IMR-90 (cell line): ENCODE measurements at places on chromosomes 3 and 15.

GRCh38 chr15:68639926-68640600 lies 61.3 kb downstream of the CORO2B start:
- no peak for DNase-seq

- no peak for DNase-seq
Measured at GRCh38 chr3:188253800-188254452, 100.0 kb downstream of the LPP start.

- peak; percentile 68 for DNase-seq
Measured at GRCh38 chr3:186815435-186815834, 9.2 kb upstream of the RFC4 start.

DNA sequence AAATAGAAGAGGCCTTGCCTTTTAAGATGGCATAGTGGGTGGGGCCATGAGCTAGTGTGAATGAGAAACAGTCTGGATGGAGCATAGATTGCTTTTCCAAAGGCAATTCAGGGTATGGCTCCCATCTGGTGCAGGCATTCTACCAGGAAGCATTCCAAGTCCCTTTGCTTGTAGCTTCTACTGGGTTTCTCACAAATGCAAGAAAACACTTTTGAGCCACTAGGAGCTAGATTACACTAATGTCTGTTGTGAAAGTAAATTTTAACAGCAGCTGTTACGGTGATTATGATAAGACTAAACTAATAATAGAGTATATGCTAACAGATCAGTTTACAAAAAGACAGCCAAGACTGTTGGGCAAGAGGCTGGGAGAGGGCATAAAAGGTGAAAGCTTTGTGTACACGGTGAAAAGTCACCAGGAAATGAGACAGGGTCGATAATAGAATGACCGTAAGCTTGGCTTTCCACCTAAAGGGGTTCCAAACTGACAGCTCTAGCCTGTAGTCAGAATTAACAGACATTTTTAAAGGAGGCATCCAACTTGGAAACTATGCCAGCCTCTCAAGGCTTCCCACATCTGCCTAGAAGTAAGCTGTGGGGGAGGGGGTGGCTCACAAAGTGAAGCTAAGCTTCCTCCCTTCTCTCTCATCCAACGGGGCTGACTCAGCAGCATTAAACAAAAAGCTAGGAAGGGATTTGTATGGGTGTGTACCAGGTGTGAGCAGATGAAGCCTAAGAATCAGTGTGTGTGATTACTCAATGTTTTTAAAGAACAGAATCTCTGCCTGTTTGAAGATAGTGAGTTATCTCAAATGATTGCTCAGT lies 61.1 kb upstream of the GPD1L start:
- DNase-seq: peak; percentile 81

DNA sequence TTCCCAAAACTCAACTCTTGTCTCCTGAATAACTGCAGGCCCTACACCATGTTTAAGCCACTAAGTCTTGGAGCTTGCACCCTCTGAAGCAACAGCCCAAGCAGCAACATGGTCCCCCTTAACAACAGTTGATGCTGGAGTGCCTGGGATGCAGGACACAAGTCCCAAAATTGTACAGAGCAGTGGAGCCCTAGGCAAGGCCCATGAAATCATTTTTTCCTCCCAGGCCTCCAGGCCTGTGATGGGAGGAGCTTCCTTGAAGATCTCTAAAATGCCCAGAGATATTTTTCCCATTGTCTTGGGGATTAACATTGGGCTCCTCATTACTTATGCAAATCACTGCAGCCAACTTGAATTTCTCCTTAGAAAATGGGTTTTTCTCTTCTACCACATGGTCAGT lies 311.9 kb upstream of the EPHA3 start:
- no peak for DNase-seq

DNA sequence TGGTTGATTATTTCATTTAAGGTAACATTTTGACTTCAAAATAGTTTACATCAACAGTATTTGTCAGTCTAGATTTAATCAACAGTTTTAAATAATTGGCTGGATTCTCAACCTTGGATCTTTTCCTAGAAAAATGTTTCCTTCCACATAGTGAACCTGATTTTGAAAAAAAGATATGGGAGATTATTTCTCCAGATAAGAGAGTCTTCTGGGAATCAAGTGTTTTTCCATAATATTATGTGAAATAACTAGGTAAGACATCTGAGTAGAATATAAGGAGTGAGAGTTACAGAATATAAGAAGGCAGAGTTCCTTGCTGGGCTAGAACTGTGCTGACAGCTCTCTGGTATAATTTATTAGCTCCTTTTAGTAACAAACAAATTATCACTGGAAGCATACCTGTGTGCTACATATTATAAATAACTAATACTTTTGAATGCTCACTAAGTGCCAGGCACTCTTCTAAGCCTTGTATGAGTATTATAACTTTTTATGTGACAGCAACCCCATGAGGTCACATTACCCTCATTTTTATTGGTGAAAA lies 18.8 kb upstream of the TNFSF10 start:
- DNase-seq: no peak

DNA sequence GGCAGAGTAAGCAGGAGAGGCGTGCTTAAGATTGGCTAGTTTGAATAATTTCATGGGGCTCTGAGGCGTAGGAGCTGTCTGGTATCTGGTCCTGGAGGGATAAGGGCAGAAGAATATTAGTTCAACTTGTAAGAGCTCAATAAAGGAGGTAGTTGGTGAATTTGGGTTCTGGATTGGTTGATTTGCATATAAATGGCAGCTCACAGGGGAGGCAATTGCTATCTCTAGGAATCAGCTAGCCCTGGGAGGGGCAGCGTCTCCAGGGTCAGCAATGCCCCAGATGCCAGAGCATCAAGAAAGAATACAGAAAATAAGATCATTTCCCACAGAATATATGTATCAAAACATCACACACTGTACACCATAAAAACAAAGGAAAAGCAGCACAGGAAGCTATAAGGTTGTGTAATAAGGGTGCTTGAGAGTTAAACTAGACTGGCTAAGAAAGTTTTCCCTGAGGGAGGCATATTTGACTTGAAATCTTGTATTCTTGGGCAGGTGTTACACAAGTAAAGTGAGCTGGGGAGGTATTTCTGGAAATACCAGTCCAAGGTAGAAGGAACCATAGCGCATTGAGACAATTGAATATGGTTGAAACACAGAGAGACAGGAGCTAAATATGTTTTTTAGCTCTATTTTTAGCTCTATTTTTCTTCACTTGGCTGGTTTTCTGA lies 6.1 kb downstream of the MOBP start:
- DNase-seq: no peak

- DNase-seq: peak; percentile 57
Measured at GRCh38 chr3:39124876-39125840, 17.7 kb downstream of the TTC21A start.

- peak; percentile 53 for DNase-seq
Measured at GRCh38 chr3:106610362-106610959, 741.6 kb upstream of the CBLB start.

DNA sequence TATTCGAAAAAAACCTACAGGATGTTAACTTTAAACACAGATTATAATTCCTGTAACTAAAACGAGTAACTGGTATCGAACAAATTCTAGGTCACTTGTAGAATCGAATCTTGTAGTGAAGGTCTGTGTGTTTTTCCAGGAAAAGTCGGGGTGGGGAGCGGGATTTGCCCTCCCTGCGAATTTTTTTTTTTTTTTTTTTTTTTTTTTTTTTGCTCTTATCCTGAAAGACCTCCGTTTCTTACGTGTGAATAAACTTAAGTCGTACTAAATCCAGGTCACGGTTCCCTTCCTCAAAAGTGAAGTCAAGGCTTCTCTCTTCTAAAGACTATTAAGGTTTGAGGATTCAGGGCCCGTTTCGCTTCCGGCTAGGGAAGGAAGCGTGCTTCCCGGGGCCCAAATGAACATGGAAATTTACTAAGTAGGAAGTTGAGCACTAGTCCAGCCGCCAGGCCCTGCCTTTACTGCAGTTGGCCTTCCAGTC lies 770 bp downstream of the TBC1D5 start:
- DNase-seq: no peak

- no peak for DNase-seq
Measured at GRCh38 chr15:63195569-63196015, 6.2 kb downstream of the RAB8B start.

GRCh38 chr3:71215351-71215750 lies 368.2 kb downstream of the FOXP1 start:
- no peak for DNase-seq

GRCh38 chr3:146540236-146540635 lies 4.2 kb downstream of the PLSCR1 start:
- DNase-seq: no peak

GRCh38 chr15:26561896-26562295 lies 211.0 kb downstream of the GABRB3 start:
- no peak for DNase-seq

DNA sequence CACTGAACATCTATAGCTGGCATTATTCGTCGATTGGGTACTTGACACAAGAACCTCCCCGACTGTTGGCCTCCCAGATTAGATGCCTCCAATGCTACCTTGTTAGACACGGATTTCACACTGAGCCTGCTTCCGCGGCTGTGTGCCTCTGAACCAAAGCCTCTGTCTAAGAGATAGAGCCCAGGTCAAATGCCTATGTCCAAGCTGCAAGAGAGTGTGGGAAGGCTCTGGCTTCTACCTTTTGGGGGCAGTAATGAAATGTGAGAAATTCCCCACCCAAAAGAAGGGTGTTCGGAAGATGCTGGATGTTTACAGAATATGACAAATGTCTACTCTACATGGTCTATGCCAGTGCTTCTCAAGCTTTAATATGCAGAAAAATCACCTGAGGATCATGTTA lies 2.0 kb upstream of the RPUSD2 start:
- DNase-seq: no peak

DNA sequence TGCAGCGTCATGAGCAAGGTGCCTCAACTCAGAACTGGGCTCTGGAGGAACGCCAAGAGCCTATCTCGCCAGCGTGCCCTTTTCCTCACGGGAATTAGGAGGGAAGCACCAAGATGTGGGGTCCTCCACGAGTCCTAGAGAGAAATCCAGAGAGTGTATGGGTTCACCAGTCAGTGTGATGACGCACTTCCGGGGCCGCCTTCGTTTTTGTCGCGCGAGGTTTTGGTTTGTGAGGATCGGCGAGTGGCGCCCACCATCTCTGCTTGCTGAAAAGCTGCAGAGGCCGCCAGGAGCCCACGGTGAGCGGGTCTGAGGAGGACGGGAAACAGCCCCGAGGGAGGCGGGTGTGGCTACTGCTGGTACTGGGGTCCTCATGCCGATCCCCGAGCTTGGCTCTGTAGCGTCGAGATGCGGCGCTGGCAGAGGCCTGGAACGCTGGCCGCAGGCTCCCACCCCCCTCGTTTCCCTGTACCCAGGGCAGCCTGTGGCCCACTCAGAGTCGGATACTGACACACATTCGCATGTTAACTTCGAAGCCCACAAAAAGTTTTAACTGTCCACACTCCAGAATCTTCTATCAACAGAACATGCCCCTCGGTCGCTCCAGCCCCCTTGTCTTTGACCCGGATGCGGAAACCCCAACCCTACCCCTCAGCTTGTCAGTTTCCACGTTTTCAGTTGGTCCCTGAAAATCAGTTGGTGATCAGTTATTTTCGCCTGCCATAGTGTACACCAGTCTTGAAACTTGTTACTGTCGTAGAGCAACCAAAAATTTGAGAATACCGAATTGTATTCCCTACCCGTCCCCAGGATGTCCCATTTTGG lies 30.4 kb downstream of the ZNF662 start:
- DNase-seq: peak; percentile 16

GRCh38 chr15:81410318-81410753 lies 36.3 kb upstream of the TMC3 start:
- DNase-seq: peak; percentile 74
